ENCODE measurements at places on chromosomes 7 and 10.

- no peak overlapping the region for H3K27ac ChIP-seq
- no peaks in the 10 kb centered on the region for H3K36me3 ChIP-seq
- H3K4me1 ChIP-seq: no peaks in the 10 kb centered on the region
- H3K27me3 ChIP-seq: no peaks in the 10 kb centered on the region
- no peak for DNase-seq
Measured at GRCh38 chr10:126402721-126403695, 14.7 kb upstream of the ADAM12 start.

DNA sequence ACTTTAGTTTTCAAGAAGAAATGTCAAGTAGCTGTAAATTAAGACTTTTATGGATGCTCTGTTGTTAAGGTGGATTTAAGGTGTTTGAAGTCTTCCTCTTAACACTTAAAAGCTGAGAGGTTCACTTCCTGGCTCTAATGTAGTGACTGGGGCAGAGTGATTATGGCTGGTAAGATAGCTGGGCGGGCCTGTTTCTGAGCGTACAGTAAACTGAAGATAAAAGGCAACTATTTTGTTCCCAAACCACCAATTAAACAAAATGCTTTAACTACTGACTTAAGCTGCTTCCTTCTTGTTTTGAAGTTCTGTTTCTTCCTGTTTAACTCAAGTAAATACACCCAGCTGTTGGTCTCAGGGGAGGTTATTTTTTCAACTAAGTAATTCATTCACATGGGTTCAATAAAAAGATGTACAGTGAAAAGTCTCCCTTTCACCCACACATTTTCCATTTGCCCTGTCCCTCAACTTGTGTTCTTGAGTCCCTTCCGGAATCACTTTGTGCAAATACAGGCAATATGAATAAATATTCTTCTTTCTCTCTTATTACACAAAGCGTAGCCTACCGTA is 19.3 kb downstream of the VWA2 start:
- peaks cover 39% of the 10 kb centered on the region for H3K27me3 ChIP-seq
- no peak overlapping the region for H3K4me3 ChIP-seq
- H3K4me1 ChIP-seq: peaks cover 3% of the 10 kb centered on the region
- DNase-seq: no peak

DNA sequence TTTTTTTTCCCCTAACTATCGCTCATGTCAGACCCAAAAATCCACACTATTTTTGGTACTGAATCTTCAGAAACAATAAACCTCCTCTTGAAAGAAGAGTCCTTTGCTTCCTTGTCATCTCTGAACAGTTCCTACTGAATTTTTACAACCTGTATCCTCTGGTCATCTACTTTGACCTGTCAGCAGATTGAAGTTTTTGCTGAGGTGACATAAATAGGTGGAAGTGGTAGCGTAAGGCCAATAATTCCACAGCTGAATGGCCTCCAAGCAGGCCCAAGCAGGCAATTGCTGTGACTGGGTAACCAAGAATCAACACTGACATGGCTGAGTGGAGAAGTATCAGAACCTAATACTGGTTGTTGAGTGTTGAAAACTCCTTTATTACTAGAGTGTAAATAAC is 117.4 kb upstream of the MAGI2 start:
- no peak for DNase-seq
- no peaks in the 10 kb centered on the region for H3K27me3 ChIP-seq
- H3K4me3 ChIP-seq: no peak overlapping the region
- no peaks in the 10 kb centered on the region for H3K4me1 ChIP-seq
- H3K27ac ChIP-seq: no peak overlapping the region

- no peaks in the 10 kb centered on the region for H3K4me1 ChIP-seq
- H3K36me3 ChIP-seq: no peaks in the 10 kb centered on the region
- H3K27ac ChIP-seq: no peak overlapping the region
Measured at GRCh38 chr10:65273115-65273514, 1652.7 kb upstream of the LRRTM3 start.

DNA sequence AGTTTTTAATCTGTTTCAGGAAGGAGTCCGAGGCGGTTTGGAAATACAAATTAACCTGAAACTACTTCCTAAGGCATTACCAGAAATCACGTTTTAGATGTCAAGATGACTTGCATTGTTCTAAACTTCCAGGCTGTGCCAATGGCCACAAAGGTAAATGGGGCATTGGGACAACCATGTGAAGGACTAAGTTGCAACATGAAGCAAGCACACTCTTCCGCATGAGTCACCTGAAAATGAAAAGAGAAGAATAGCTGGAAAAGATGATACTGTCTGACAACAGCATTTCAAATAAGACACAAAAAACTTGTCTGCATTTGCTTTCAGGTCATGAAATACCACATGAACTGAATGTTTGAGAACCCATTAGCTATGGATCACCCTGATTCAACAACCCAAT is 262.1 kb downstream of the AHR start:
- no peak overlapping the region for H3K27ac ChIP-seq
- H3K4me1 ChIP-seq: no peaks in the 10 kb centered on the region
- H3K36me3 ChIP-seq: no peaks in the 10 kb centered on the region
- no peak for DNase-seq
- no peaks in the 10 kb centered on the region for H3K27me3 ChIP-seq

DNA sequence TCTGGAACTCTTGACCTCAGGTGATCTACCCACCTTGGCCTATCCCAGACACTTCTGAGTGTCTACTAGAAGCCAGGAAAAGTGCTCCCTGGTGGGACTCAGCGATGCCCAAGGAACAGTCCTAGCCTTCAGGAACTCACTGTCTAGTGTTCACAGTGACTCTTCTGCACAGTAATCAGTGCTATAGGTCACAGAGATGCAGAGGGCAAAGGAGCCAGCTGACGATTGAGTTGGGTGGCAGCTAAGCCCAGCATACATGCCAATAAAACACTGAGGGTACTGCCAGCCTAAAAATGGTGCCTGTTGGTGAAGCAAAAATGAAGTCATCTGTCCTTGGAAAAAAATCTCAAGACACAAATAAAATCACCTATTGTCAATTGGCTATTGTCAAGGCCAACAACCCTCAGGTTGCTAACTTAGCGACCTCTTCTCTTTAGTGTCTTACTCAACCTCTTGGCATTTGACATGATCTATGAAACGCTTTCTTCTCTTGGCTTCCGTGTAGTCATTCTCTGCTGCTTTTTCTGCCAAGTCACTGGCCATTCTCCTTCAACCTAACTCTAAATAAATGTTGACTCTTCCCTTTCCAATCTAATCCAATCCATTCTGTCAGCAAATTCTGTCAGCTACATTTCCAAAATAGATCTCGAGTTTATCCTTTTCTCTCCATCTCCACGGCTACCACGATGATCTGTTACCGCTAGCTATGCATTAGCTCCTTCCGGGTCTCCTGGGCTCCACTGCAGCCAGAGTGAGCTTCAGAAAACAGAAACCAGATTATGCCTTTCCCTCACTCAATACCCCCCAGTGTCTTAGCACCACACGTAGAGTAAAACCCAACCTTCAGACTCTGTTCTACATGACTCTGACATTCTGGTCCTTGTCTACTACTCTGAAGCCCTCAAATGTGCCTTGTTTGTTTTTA is 99.2 kb downstream of the ATXN7L1 start:
- H3K4me1 ChIP-seq: no peaks in the 10 kb centered on the region
- H3K27me3 ChIP-seq: no peaks in the 10 kb centered on the region
- H3K27ac ChIP-seq: no peak overlapping the region
- no peak overlapping the region for H3K4me3 ChIP-seq

DNA sequence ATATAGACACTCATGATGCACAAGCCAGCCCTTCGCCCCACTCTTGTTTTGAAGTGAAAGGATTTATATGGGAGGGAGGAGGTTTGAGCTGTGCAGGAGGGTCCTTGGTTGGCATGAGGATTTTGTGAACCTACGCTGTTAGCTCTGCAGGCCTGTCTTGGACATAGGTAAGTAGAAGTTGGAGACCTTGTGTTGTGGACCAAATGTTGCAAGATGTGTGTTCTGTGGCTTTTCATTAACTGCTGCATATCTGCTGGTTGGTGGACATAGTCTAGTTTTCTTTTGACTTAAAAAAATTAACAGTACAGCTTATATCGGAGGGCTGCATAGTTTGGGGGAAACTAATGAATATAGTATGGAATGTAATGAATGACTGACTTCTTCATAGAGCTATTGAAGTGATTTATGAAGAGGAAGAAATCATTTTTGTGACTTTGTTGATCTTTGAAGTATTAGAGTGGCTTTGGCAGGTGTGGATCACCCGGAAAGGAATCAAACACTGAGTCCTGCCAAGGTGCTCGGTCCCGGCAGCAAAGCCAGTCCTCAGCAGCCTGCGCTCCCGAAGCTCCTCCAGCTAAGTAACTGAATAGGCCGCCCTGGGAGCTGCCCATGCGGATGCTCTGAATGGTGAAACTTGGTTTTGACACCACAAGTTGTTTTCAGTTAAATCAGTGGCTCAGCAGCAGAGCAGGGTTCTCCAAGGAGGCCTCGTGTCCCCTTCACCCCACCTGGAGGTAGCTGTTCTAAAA is 3.2 kb downstream of the MGMT start:
- H3K36me3 ChIP-seq: peaks cover 14% of the 10 kb centered on the region
- H3K27me3 ChIP-seq: no peaks in the 10 kb centered on the region
- H3K4me1 ChIP-seq: peaks cover 19% of the 10 kb centered on the region
- H3K4me3 ChIP-seq: no peak overlapping the region

DNA sequence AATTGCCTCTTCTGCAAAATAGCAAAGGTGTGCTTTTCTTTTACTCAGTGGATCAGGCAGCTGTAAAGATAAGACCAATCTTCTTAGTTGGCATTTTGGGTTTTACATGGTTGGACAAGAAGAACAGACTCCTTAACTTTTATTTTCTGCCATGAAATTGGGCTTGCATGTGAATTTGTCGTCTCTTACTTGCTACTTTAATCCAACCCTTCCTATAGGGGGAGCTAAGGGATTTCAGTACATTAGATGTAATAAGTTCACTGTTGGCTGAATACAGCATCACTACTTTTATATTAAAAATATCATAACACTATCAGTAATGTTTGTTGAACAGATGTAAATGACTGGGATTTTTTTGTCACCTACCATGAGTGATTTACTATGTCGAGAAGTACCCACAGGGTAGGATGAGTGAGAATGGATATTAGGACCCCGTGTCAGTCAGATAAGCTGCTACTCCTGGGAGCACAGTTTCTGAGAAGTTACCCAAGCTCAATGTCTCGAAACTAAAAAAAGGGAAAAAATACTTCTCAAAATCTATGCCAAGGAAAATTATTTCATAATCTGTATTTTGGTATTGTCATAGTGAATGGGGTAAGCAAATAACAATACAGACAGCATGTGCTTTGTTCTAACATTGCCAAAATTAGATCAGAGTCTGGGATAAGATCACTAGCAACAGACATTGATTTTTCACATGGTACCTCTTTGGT is 127.4 kb upstream of the AGR3 start:
- H3K4me3 ChIP-seq: no peak overlapping the region
- H3K36me3 ChIP-seq: peaks cover 4% of the 10 kb centered on the region
- H3K27ac ChIP-seq: peak overlapping the region; percentile 26
- no peak for DNase-seq
